ENCODE measurements at places on chromosomes 3 and 15. TPM values are rescaled to one million over a fixed set of nuclear protein-coding genes. Genes with fewer than 3 reads are reported as not detected.

PTX3 gene
- 3.0 TPM for polyA plus RNA-seq

NR2E3 gene
- not detected for polyA plus RNA-seq

SERINC4 gene
- polyA plus RNA-seq, result not detected

PLSCR1 gene
- polyA plus RNA-seq, result 48.4 TPM

CD276 gene
- 10.4 TPM for polyA plus RNA-seq

ST6GAL1 gene
- polyA plus RNA-seq, result 4.6 TPM

CORO2B gene
- 1.2 TPM for polyA plus RNA-seq

SEMA3B gene
- 42.0 TPM for polyA plus RNA-seq

GOLGA8J gene
- not detected for polyA plus RNA-seq

C15orf40 gene
- polyA plus RNA-seq, result 20.1 TPM

CSPG4 gene
- polyA plus RNA-seq, result 3.1 TPM

GHSR gene
- polyA plus RNA-seq, result not detected

Data from stomach (tissue), 19 donors.